Endothelial cell of umbilical vein (primary cell): ENCODE measurements at places on chromosomes 2 and 18. TPM values are rescaled to one million over a fixed set of nuclear protein-coding genes. Genes with fewer than 3 reads are reported as not detected.

Gene CSRNP3
- not detected in 2 replicates for total RNA-seq

Gene IL36G
- not detected in 2 replicates for total RNA-seq

Gene AOX1
- 0.23 and 0.46 TPM in 2 replicates for total RNA-seq

Gene ANO7
- 2.5 and 2.8 TPM in 2 replicates for total RNA-seq

Gene SCN9A
- total RNA-seq = 1.6 and 1.8 TPM in 2 replicates

Gene UGT1A10
- total RNA-seq = not detected in 2 replicates
